Ovary (tissue), 10 donors: ENCODE measurements at places on chromosomes 5 and 9.

DNA sequence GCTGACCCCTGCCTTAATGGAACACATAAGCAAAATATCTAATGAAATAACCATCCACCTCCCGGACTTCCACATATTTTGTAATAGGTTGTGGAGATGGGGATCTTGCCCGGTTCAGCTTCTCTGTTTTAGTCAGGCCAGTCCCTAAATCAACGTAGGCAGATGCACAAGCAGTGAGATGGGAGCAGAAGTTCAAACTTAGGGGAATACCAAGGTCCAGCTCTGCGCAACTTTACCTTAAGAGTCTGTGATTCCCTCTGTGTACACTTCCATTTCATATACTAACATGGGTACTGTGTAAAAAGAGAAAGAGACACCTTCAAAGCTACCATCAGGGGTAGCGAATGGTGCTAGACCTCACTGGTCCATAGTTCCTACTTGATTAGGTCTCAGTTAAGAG is 110.9 kb downstream of the NTRK2 start:
- no peak for DNase-seq

- DNase-seq: no peak
Observed at GRCh38 chr9:129863059-129863690, 27.9 kb downstream of the USP20 start.

GRCh38 chr5:163809473-163809872 is 304.1 kb downstream of the MAT2B start:
- no peak for DNase-seq

DNA sequence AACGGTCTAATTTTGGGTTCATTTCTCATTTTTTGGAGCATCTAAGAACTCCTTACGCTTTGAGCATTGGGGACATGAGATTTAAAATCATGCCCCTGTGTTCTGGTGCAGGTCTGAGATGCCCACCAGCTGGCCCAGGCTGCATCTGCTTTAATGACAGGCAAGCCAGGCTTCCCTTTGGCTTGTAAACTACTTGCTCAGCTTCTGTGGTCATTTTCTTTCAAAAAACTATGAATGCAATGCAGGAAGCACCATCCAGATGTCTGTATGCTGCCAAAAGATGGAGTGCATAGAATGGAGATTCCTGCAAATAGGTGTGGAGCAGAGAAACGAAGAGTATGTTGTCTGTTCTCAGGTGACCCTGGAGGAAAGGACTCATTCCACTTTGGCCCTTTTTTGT is 399.9 kb upstream of the ADAMTSL1 start:
- no peak for DNase-seq
